ENCODE measurements at places on chromosomes 5 and 9.

DNA sequence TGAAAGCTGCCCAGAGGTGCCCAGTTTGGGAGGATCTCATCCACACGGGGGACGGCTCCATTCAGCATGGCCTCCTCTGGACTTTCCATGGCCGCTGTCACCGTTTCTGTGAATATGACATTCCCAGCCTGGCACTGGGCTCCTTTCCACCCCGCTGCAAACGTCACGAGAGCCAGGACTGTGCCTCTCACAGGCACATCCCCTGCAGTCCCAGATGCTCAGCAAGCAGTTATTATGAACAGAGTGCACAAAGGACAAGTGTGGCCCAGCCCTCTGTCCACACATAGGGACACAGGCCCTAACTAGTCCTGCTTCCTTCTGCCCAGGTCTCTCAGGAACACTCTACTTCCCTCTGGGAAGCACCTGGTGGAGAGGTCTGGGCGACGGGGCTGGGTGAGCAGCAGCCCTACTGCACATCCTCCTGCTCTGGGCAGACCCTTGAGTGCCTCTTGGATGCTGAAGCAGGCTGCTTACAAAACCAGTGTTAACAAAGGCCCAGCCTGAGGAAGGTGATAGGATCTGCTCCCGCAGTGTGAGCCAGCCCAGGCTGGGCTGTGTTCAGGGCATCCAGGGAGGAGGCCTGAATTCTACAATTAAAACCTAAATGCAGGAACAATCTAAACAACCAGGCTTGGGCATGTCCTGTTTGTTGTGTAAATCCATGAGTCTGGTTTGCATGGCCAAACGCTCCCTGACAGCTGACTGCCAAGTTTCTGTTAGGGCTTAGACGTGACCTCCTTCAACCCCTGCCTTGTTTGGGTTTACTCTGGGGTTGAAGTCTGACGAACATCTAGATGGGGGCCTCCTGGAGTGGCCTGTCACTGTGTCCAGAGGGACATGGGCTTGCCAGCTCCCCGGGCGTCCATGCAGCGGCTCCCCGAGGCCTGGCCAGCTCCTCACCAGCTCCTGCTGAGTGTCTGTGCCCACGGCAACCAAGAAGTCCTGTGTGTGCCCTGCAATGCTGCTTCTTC is 269.8 kb downstream of the GADD45G start:
- DNase-seq: peak; percentile 47

DNA sequence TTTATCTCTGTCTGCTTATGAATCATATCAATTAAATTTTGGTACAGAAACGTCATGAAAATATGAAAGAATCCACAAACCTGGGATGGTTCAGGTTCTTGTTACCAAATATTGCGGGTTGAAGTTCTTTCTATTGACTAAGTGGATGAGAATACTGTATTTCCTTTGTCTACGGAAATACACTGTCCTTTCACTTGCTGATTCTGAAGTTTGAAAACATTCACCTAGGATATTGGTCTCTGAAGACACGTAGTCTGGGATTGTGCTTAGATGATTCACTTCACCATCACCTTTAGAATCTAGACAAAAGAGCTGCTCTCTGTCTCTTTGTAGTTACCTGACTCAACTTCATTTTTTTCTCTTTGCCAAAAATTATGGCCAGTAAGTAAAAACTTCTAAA is 222.4 kb downstream of the FBN2 start:
- DNase-seq: no peak

- no peak for DNase-seq
Observed at GRCh38 chr5:173175523-173175922, 31.2 kb downstream of the BNIP1 start.

- no peak for DNase-seq
Observed at GRCh38 chr5:100746730-100747129, 156.4 kb downstream of the ST8SIA4 start.

- no peak for DNase-seq
Observed at GRCh38 chr9:133584559-133585476, 24.4 kb downstream of the FAM163B start.

- no peak for DNase-seq
Observed at GRCh38 chr5:171166766-171167165, 142.3 kb upstream of the TLX3 start.

- no peak for DNase-seq
Observed at GRCh38 chr9:2192356-2192979, 177.3 kb downstream of the SMARCA2 start.

GRCh38 chr9:115520646-115521045 is 402.7 kb upstream of the TNC start:
- no peak for DNase-seq

DNA sequence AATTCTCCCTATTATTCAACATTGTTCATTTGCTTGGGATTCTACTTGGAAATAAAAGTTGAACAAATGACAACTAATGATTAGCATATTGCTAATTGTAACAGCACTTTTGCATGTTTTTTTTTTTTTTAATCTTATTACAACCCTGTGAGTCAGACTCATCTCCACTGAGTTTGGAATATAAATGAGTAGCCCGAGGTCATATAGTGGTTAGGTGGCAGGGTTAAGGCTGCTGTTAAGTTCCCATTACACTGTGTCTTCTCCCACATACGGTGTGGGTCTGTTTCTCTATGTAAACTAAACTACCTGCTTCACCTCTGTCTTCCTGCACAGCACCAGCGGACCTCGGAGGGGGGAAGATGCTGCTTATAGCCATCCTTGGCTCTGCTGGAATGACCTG is 92.4 kb downstream of the EQTN start:
- no peak for DNase-seq

GRCh38 chr9:38318759-38319495 is 73.6 kb upstream of the ALDH1B1 start:
- peak; percentile 13 for DNase-seq

- DNase-seq: no peak
Observed at GRCh38 chr5:61281686-61282085, 50.4 kb upstream of the ZSWIM6 start.

DNA sequence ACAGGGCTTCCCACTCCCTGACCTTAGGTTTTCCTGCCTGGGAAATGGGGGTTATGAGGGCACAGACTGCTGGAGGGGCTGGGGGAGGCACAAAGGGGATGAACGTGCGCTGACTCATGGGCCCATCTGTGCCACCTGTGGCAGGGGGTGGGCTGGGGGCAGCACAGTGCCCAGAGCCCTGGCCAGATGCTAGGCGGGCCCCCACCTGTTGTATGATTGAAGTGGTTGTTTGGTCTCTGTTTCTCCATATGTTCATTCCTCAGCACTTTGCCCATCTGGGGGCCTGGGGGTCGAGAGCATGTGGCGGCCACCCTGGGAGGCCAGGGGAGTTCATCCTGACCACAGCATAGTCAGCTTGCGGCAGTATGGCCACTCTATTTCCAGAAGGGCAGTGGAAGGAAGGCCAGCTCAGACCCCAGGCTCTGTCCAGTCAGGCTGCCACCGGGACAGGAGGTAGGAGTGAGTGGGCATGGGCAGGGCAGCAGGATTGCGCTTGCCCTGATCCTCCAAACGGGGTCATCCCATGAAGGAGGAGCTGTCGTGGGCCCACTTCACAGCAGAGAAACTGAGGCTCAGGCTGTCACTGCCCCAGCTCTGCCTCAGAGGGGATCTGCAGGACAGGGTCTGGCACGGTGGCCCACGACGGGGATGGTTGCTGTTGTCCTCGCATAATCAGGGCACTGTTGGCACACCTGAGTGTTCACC is 841 bp upstream of the NINJ1 start:
- no peak for DNase-seq

DNA sequence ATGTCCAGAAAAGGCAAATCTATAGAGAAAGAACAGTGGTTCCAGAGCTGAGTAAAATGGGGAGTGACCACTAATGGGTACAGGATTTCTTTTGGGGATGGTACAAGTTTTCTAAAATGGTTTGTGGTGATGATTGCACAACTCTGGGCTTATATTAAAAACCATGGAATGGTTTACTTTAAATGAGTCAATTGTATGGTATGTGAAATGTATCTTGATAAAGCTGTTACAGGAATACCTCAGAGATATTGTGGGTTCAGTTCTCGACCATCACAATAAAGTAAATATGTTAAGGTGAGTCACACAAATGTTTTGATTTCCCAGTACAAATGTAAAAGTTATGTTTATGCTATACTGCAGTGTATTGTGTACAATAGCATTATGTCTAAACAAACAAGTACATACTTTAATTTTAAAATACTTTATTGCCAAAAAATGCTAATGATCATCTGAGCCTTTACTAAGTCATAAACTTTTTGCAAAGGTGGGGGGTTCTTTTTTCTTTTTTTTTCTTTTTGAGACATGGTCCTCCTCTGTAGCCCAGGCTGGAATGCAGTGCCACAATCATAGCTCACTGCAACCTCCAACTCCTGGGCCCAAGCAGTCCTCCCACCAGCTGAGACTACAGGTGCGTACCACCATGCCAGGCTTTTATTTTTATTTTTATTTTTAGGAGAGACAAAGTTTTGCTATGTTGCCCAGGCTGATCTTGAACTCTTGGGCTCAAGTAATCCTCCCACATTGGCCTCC is 65.9 kb downstream of the SHOC1 start:
- no peak for DNase-seq

- no peak for DNase-seq
Observed at GRCh38 chr5:14469551-14470377, 111.8 kb upstream of the OTULINL start.

DNA sequence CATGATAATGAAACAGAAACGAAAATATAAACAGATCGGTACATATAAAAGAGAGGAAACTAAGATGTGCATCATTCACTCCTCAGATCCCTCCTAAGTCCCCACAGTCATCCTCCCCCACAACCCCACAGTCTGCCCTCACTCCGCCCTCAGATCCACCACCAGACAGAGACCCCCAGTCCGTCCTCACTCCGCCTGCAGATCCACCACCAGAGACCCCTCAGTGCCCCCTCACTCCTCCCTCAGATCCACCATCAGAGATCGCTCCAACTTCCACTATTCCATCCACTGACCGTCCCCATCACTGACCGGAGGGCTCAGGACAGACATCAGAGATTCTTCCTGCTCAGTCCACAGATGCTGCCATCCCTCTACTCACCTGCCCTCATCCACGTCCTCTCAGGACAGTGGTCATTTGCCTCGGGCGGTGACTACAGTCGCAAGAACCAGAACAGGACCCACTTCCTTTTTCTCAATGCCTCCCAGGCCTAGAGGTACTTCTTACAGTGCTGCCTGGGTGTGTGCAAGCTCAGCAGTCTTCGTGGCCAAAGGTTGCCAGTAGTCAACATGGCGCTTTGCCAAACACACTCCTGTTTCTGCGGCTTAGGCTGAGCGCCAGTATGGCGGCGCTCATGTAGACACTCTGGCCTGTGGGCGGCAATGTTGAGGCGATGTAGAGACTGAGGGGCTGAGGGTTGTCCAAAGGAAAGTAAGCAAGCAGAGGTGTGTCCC is 8.3 kb upstream of the SPATA31C1 start:
- no peak for DNase-seq

GRCh38 chr9:27792971-27793689 is 219.8 kb upstream of the C9orf72 start:
- DNase-seq: no peak

DNA sequence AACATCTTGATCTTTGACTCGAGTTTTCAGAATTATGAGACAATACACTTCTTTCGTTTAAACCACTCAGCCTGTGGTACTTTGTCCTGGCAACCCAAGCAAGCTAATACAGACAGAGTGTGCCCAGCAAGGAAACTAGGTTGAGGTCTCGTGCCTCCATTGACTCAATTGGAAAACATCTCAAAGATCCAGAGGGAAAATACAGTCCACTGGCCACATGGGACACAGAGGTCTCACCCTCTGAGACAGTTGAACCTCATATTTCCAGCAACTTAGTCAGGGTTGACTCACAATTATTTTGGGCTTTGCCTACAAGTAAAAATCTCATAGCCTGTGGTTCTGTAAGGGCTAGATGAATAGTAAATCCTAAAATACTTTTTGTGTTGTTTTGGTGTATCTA is 631.5 kb downstream of the MTRR start:
- no peak for DNase-seq

- DNase-seq: no peak
Observed at GRCh38 chr9:133661846-133662540, 25.8 kb downstream of the DBH start.

Data from T47D (cell line).